H4 (cell line): ENCODE measurements at places on chromosomes 3 and 15.

- DNase-seq = no peak
Observed at GRCh38 chr3:55269096-55269495, 218.0 kb downstream of the WNT5A start.

- no peak for DNase-seq
Observed at GRCh38 chr3:45596290-45596791, 1.8 kb downstream of the LIMD1 start.

- no peak for DNase-seq
Observed at GRCh38 chr3:23934253-23934652, 10.8 kb upstream of the NR1D2 start.

GRCh38 chr3:155912579-155913190 is 42.2 kb downstream of the GMPS start:
- no peak for DNase-seq
